ENCODE measurements at places on chromosomes 1 and 21.
A peak's percentile ranks its signal among the peaks of the same experiment; 100 is the strongest.

DNA sequence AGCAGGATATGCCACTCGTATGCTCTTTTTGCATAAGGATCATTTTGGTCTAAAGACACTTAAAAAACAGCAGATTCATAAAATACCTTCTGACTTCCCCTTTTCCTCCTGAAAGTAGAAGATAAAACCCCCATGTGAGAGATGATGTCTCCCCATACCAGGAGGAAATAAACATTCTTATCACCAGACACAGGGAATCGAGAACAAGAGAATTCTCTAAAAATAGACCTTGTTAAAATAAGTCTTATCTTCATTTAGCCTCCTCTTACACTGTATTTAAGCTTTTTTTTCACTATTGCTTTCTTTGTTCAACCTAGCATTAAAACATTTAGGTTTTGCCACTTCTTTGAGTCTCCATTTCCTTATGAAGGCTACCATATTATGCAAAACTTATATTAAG lies 709.3 kb downstream of the KCNT2 start:
- no peak for ATAC-seq

- ATAC-seq: no peak
Observed at GRCh38 chr1:219283541-219283940, 109.9 kb downstream of the LYPLAL1 start.

DNA sequence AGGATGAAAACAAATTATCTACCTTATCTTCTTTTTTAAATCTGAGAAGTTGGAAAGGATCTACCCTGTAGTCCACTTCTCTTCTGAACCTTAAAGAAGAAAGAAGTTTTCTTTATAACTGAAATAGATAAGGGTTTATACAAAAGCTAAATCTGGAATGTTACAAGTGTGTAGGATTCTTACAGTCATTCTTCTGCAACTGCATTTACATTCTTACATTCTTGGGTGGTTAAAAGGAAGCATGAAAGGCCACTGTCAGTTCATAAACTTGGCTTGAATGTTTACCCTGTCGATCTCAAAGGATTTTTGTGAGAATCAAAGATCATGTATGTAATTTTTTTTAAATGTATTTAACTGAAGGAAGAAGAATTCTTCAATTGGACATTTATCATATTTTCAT lies 142.1 kb upstream of the BRINP3 start:
- no peak for ATAC-seq

GRCh38 chr1:106722466-106722865 lies 334.0 kb upstream of the PRMT6 start:
- no peak for ATAC-seq

GRCh38 chr1:153495536-153495935 lies 35.1 kb upstream of the S100A7 start:
- ATAC-seq: peak; percentile 11

GRCh38 chr1:88104236-88104635 lies 579.8 kb upstream of the PKN2 start:
- no peak for ATAC-seq

DNA sequence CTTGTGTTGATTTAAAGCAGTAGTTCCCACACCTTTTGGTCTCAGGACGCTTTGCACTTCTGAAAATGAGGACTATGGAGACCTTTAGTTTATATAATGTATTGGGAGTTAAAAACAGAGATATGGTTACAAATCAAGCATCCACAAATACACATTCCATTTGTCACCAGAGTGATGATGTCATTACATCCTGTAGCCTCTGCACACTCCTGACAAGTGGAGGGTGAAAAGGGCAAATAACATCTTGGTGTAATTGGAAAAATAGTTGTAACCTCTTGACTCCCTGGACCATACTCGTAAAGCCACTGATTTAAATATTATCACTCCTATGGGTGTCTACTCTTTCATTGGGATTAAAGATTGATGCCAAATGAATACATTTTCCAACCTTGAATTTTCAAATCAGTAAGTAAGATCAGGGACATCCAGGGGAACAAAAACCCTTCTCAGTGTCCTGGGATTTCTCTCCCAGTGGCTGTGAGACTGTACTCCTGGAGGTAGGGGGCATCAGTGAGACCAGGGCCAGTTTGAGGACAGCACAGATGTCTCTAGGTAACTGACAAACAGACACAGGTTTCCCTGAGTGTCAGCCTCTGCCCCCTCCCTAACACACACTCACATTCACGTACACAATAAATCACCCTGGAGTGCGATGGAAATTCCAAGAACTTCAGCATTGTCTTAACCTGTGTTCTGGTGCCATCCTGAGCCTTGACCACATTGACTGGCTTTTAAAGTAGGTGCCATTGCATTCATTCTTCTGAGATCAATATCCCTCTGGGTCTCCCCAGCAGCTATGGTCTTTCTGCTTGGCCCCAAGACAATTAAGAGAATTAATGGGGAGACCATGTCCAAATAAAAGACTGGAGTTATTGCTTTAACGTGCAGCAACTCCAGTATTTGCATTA lies 63.0 kb downstream of the NR5A2 start:
- ATAC-seq: no peak

DNA sequence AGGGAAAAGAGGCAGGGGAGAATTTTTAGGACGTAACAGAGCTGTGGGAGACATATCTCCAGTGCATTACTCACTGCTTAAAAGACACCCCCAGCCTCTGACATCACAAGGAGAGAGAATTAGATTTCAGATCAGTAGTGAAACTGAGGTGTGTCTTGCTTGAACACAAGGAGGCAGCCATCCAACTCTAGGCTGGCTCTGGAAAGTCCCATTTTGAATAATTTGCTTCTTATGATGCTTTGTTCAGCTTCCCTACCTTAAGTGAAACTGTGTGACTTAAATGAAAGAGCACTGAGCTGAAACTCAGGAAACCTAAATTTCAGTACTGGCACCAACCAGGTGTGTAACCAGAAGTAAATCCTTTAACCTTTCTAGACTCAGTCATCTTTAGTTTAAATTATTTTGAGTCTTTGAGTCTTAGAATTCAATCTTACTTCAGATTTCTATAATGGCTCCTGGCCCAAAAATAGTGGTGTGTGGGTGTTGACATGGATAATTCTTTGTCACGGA lies 251.6 kb upstream of the SGIP1 start:
- ATAC-seq: peak; percentile 98

DNA sequence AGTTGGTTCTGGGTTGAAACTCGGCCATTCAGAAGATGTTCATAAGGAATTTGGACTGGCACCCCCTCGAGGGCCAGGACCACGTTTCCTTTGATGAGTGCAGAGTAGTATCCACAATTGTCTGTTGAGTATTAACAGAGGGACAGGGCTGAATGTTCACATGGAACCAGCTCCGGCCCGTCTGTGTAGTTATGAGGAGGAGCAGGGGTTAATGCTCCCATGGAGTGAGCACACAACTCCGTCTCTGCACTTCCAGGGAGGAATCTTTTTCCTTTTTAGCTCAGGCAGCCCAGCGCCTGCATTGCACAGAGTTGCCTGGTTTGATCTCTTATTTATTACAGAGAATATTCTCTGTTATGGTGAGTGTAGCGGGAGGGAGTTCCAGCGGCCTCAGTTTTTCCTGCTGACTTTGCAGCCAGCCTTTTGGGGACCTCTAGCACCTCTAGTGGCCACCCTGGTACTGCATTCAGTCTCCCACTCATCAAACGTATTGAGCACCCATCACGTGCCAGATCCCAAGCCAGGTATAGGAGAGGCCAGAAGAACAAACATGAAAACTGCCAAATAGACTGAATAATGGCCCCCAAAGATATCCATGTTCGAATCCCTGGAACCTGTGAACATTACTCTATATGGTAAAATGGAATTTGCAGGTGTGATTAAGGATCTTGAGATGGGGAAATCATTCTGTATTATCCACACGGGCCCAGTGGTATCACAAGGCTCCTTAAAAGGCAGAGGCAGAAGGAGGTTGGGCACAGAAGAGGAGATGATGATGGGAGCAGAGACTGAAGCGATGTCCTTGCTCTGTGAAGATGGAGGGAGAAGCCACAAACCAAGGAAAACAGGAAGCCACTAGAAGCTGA lies 167.7 kb upstream of the CSF3R start:
- ATAC-seq: peak; percentile 61

DNA sequence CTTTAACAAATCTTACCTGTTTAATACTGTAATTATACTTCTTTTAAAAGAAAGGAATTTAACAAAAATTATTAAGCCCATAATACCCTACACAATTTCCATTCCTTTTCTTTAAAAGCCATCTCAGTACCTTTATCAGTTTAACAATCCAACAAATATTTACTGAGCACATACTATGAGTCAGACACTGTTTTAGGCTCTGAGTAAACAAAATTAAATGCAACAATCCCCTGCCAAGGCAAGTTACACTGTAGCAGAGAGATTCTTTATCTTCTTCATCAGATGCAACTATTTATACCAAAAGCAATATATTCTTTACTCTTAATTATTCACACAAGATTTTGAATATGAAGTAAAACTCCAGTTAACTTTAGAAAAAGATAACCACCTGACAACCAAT lies 12.0 kb downstream of the DENND1B start:
- ATAC-seq: no peak

DNA sequence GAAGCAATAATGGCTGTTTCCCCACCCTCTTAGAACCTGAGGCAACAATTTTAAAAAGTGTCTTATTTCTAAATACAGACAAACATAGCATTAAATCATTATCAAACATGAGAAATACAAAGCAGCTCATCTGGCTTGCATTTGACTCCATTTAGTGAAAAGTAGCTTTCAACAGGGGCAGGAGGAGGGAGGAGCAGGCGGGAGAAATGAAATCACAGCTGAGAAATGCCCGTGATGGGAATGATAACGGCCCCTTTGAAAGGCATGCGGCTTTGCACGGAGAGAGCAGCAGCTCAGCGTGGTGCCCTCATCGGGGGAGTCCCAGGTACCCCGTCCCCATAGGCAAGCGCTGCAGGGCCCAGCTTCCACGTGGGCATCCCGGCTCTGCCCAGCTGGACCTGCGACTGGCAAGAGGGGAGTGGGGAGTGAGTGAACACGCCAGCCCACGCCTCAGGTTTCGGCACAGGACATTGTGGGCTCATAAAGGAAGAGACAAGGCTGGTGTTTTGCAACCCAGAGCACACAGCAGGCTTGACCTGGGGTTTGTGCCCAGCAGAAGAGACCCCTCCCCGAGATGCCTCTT lies 134.6 kb downstream of the NPHP4 start:
- ATAC-seq: no peak

DNA sequence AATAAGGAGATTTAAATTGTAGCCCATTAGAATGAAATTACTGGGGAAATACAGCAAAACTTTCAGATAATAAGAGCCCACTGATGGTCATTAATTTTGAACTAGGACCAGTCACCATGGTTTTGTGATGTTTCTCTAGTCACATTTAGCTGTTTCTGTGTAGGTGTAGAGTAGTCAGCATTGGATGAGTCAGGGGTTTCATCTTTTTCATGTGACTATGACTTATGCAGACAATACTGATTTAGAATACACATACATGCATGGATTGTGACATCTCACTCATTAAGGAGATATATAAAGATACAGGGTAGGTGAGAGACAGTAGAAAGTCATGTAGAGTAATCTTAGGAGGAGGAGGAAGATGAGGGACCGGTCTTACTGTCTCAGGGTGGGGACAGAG lies 1192.7 kb downstream of the KCNT2 start:
- ATAC-seq: peak; percentile 46

DNA sequence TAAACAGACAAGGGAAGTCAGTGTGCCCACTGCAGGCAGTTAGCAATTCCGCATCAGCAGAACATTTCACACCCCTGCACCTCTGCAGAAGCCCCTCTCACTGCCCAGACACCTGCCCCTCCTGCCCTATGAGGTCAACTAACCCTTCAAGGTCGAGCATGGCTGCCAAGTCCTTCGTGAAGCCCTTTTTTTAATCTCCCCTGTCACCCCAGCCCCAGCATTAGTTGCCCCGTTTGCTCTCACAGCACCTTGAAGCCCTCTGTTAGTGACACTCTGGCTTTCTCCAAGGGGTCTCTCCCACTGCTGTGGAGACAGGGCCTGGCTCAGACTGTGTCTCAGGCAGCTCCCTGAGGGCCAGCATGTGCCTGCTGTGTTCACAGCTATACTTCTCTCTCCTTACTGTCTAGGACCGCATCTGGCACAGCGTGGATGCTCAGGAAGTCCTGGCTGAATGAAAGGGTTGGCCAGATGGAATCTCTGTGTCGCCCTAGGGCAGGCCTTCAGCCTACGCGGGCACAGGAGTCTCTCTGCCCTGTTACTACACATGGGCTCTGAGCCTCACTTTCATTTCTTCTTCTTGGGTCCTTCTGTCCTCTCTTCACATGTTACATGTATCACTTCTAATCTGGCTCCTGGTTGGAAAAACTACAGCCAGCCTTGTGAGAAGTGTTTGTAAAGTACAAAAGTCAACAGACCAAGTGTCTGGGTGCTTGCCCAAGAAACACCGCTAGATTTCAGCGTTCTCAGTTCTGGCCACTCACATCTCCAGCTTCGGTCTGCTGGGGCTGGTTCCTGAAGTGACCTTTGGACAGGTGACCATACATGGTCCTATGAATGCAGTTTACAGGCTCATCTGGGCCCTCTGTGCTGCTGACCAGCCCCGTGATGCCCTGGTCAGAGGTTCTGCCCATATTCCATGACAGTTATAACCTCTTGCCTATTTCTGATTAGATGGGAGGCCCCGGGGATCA lies 19.7 kb downstream of the SLC2A1 start:
- no peak for ATAC-seq

- no peak for ATAC-seq
Observed at GRCh38 chr1:110234691-110235090, 24.6 kb downstream of the KCNC4 start.

DNA sequence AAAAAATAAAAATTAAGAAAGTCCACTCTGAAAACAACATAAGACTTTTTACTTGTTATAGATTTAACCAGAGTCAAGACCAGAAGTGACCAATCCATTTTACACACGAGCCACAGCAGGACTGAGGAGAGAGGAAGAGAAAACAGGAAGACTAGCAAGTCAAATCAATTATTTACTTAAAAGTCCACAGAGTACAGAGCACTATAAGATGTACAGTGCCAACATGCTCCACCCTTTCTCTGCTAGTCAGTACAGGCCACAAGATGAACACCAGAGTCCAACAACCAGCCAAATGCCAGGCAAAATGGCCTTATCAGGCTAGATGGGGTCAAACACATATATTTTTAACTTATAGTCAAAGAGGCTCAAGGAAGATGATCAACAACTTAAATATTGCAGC lies 19.5 kb downstream of the LUZP1 start:
- no peak for ATAC-seq

GRCh38 chr1:205915354-205915990 lies 27.8 kb downstream of the SLC26A9 start:
- ATAC-seq: no peak

DNA sequence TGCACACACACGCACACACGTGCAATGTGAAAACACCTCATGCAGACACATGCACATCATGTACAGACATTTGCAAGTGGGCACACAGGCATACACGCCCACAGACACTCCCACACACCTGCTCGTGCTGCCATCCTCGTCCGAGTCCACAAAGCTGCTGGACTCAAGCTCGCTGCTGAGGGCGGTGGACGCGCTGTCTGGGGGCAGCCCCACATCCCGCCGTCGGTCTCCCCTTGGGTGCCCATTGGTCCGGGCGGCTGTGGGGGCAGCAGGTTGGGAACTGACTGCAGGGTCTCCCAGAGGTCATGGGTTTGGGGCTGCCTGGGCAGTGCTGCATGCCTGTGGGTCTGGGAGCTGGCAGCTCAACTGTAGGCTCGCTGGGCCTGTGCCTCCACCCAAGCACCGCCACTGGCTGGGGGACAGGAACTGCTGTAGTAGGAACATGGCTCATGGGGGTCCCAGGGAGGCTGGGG lies 7.6 kb downstream of the DVL1 start:
- ATAC-seq: no peak
